ENCODE measurements at places on chromosomes 7 and 10. TPM values are rescaled to one million over a fixed set of nuclear protein-coding genes. Genes with fewer than 3 reads are reported as not detected.

Gene ZNF425
- 4.0 TPM for total RNA-seq

Gene PDE6C
- total RNA-seq: not detected

Gene SUN3
- not detected for total RNA-seq

Gene LDB3
- total RNA-seq: 4.0 TPM

Gene PRTFDC1
- total RNA-seq: 5.9 TPM

Gene ENTPD1
- total RNA-seq: 5.2 TPM

Gene ARID5B
- total RNA-seq: 93.6 TPM

Gene CELF2
- total RNA-seq: 44.3 TPM

Gene EVX1
- total RNA-seq: not detected

Gene GIMAP6
- not detected for total RNA-seq

Gene C7orf25
- total RNA-seq: 9.7 TPM

Gene TMEM140
- not detected for total RNA-seq

All from chondrocyte (in vitro differentiated cells).